ENCODE measurements at places on chromosomes 1 and 21. TPM values are rescaled to one million over a fixed set of nuclear protein-coding genes. Genes with fewer than 3 reads are reported as not detected.

DNA sequence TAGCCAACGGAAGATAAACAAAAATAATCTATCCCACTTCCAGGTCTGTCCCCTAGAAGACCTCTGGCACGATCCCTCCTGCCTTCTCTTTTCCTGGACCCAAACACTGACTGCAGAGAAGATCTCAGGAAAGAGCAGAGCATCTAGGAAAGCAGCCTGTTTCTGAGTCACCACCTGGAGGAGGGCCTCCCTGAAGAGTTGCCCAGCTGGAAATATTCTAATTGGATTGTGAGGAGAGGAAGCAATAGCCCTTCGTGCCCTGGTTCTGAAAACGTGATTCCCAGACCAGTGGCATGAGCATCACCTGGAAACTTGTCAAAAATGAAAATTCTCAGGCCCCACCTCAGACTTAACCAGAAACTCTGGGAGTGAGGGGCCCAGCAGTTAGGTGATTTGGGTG is 411.1 kb downstream of the SETD4 start:
- H3K27ac ChIP-seq: no peak overlapping the region
- peak; percentile 30 for DNase-seq
- no peaks in the 10 kb centered on the region for H3K4me1 ChIP-seq

GRCh38 chr1:7379441-7379971 is 391.6 kb upstream of the VAMP3 start:
- no peak overlapping the region for H3K4me3 ChIP-seq
- no peak overlapping the region for H3K27ac ChIP-seq
- H3K4me1 ChIP-seq: peaks cover 12% of the 10 kb centered on the region
- peaks cover 6% of the 10 kb centered on the region for H3K27me3 ChIP-seq

GRCh38 chr1:9927259-9927658 is 15.9 kb downstream of the LZIC start:
- DNase-seq: no peak
- H3K4me3 ChIP-seq: no peak overlapping the region
- H3K4me1 ChIP-seq: no peaks in the 10 kb centered on the region

DNA sequence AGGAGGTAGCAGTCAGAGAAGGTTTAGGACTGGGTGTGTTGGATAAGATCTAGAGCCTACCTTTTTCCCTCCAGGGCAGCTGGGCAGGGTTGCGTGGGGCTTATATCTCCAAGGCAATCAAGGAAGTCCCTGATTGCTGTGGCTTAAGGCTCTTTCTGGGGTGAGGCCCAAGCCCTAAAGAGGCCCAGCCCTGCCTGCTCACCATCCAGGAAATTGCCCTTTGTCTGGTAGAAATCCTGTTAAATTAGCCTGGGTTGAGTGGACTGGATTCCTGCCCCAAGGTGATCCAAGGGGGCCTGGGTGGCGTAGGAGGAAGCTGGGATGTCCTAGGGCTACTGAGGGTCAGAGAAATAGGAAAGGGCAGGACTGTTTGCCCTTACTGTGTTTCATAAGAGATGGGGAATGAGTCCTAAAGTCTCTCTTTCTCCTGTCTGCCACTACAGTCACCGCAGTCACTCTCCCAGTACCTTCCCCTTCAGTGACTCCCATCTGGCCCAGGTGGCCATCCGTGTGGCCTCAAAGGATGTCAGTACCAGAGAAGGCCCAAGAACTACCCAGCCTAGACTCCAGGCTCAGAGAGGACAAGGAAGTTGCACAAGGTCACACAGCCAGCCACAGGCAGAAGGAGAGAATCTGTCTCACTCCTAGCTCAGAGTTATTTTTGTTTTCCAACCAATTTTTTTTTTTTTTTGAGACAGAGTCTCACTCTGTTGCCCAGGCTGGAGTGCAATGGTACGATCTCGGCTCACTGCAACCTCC is 25.8 kb downstream of the MFSD2A start:
- H3K27me3 ChIP-seq: peaks cover 2% of the 10 kb centered on the region
- H3K4me3 ChIP-seq: no peak overlapping the region
- H3K4me1 ChIP-seq: no peaks in the 10 kb centered on the region
- no peaks in the 10 kb centered on the region for H3K36me3 ChIP-seq

- no peak overlapping the region for H3K4me3 ChIP-seq
- H3K4me1 ChIP-seq: peaks cover 8% of the 10 kb centered on the region
- no peak overlapping the region for H3K27ac ChIP-seq
These were observed 15.8 kb upstream of the TRIM45 start for GRCh38 chr1:117137281-117137855.

DNA sequence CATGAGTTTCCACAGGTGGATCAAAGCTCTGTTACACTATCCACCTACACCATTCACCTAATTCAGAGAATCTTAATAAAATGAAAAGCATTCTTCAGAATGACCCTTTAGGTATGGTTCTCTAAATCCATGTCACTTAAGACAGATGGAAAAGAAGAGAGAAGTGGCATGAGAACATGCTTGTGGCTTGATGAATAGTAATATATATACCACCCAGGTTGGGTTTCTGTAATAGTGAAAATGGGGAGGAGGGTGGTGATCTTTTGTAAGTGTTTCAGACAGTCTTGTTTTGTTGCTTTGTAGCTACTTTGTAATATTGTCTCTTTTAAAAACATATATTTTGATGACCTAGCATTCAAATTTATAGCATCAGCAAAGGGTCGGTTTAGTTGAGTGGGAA is 469.8 kb downstream of the USP25 start:
- DNase-seq: no peak
- H3K36me3 ChIP-seq: no peaks in the 10 kb centered on the region
- no peaks in the 10 kb centered on the region for H3K27me3 ChIP-seq
- H3K4me1 ChIP-seq: no peaks in the 10 kb centered on the region

DNA sequence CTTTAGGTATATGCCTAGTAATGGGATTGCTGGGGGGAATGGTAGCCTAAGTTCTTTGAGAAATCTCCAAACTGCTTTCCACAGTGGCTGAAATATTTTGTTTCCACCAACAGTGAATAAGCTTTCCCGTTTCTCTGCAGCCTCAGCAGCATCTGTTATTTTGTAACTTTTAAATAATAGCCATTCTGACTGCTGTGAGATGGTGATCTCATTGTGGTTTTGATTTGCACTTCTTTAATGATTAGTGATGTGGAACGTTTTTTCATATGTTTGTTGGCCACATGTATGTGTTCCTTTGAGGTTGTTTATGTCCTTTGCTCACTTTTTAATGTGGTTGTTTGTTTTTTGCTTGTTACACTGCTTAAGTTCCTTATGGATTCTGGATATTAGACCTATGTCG is 237.4 kb downstream of the CENPF start:
- H3K27me3 ChIP-seq: no peaks in the 10 kb centered on the region
- H3K36me3 ChIP-seq: no peaks in the 10 kb centered on the region
- H3K4me1 ChIP-seq: no peaks in the 10 kb centered on the region
- no peak overlapping the region for H3K4me3 ChIP-seq

GRCh38 chr1:71296551-71297134 is 215.8 kb upstream of the ZRANB2 start:
- peak; percentile 55 for DNase-seq
- H3K27ac ChIP-seq: no peak overlapping the region
- H3K4me3 ChIP-seq: no peak overlapping the region
- no peaks in the 10 kb centered on the region for H3K27me3 ChIP-seq
- no peaks in the 10 kb centered on the region for H3K36me3 ChIP-seq
- no peaks in the 10 kb centered on the region for H3K4me1 ChIP-seq

- no peak overlapping the region for H3K4me3 ChIP-seq
- H3K27me3 ChIP-seq: no peaks in the 10 kb centered on the region
- H3K27ac ChIP-seq: no peak overlapping the region
- no peaks in the 10 kb centered on the region for H3K36me3 ChIP-seq
These were observed 55.4 kb downstream of the OPTC start for GRCh38 chr1:203549309-203549708.

Gene SPRR2A
- not detected for total RNA-seq

Gene LDLRAD1
- not detected for total RNA-seq

Gene SAMD13
- 9.1 TPM for total RNA-seq

All from muscle of leg (tissue), 16 donors.